Transverse colon (tissue), 4 donors: ENCODE measurements at places on chromosomes 2 and 18. TPM values are rescaled to one million over a fixed set of nuclear protein-coding genes. Genes with fewer than 3 reads are reported as not detected.

STON1 gene
- total RNA-seq = 39.2 TPM

DSG3 gene
- total RNA-seq = not detected

GRCh38 chr2:111171337-111171930 is 50.7 kb downstream of the BCL2L11 start:
- no peaks in the 10 kb centered on the region for H3K27me3 ChIP-seq
- no peak for DNase-seq
- no peak overlapping the region for H3K4me3 ChIP-seq
- H3K4me1 ChIP-seq = no peaks in the 10 kb centered on the region
- no peak overlapping the region for H3K27ac ChIP-seq
- H3K36me3 ChIP-seq = no peaks in the 10 kb centered on the region

GRCh38 chr18:72235422-72235821 is 308.7 kb downstream of the CBLN2 start:
- no peak overlapping the region for H3K4me3 ChIP-seq
- no peaks in the 10 kb centered on the region for H3K27me3 ChIP-seq
- H3K27ac ChIP-seq = no peak overlapping the region
- no peaks in the 10 kb centered on the region for H3K36me3 ChIP-seq

GRCh38 chr2:17752892-17753802 is 463 bp downstream of the SMC6 start:
- H3K27me3 ChIP-seq = no peaks in the 10 kb centered on the region
- no peaks in the 10 kb centered on the region for H3K36me3 ChIP-seq

DNA sequence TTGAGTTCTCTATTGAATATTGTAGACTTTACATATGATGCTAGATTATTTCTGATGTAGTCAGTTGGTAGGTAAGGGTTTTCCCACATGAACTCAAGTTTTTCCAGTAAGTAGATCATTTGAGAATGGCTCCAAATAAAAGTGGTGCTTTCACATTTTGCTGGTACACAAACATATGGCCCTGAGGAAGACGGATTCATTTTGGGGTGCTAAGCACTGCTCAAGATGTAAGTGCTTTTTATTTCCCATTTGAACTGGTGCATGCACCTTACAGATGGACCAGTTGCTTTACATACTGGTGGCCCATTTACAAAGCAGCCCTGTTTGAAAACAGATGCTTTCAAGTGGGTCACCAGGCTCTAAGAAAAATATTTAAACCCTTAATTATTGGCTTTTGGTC is 266.7 kb downstream of the MEIS1 start:
- DNase-seq = no peak
- H3K36me3 ChIP-seq = no peaks in the 10 kb centered on the region
- peak overlapping the region; percentile 70 for H3K27ac ChIP-seq
- no peak overlapping the region for H3K4me3 ChIP-seq

DNA sequence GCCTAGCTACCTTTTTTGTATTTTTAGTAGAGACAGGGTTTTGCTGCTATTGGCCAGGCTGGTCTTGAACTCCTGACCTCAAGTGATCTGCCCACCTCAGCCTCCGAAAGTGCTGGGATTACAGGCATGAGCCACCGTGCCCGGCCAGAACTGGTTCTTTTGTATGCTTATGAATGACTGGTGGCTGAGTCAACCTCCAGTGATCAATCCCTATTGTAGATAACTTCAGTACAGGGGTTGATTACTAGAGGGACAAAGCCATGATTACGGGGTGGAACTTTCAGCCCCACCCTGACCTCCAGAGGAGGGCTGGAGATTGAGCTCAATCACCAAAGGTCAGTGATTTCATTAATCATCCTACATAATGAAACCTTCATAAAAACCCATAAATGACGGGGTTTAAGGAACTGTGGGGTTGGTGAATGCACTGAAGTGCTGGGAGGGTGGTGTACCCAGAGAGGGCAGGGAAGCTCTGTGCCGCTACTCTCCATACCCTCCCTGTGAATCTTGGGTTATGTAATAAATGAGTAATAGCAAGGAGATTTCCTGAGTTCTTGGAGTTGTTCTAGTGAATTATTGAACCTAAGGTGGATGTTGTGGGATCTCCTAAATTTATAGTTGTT is 281.8 kb upstream of the CXCR4 start:
- no peaks in the 10 kb centered on the region for H3K4me1 ChIP-seq
- H3K36me3 ChIP-seq = no peaks in the 10 kb centered on the region
- no peaks in the 10 kb centered on the region for H3K27me3 ChIP-seq
- no peak overlapping the region for H3K27ac ChIP-seq
- no peak for DNase-seq

OSBPL6 gene
- 0.95 TPM for total RNA-seq

- no peak overlapping the region for H3K4me3 ChIP-seq
- no peak for DNase-seq
Observed at GRCh38 chr2:148887350-148888002, 12.4 kb downstream of the KIF5C start.

TMEM214 gene
- total RNA-seq = 179 TPM

MAP2 gene
- 3.2 TPM for total RNA-seq
